CD4-positive, alpha-beta T cell (primary cell): ENCODE measurements at places on chromosomes 7 and 10.

GRCh38 chr10:132397036-132397541 lies at the start of gene PWWP2B:
Gene PWWP2B, plus strand, starts transcription at chr10:132397200. Its CDS starts 27 bp downstream, at chr10:132397227.
- peak; percentile 74 for DNase-seq

- DNase-seq: no peak
Observed at GRCh38 chr7:155545348-155545747, 1.0 kb downstream of the CNPY1 start.

GRCh38 chr7:107503687-107504086 lies 33.8 kb downstream of the GPR22 start:
- DNase-seq: no peak

DNA sequence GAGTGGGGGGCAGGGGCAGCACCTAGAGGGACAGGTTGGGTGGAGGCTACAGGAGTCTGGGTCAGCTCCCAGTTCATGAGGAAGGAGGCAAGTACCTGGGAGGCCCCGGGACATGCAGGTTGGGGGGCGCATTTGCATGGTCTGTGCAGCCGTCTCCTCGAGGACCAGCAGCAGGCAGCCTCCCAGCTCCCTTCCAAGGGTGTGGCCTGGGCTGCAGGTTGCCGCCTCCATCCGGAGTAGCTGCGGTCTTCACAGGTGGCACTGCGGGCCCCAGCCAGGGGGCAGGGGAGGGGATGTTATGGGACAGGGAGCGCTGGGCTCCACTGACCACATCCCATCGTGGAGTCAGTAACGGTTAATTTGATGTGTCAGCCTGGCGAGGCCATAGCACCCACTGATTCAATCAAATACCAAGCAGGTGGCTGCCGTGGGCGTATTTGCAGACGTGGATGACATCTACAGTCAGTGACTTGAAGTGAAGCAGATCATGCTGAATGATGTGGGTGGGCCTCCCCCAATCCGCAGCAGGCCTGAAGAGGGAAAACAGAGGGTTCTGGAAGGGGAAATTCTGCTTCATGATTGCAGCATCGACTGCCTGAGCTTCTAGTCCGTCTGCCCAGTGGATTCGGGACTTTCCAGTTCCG lies 81.6 kb downstream of the PRKAG2 start:
- peak; percentile 81 for DNase-seq

GRCh38 chr7:116872026-116872425 lies 9.6 kb downstream of the CAPZA2 start:
- DNase-seq: no peak

DNA sequence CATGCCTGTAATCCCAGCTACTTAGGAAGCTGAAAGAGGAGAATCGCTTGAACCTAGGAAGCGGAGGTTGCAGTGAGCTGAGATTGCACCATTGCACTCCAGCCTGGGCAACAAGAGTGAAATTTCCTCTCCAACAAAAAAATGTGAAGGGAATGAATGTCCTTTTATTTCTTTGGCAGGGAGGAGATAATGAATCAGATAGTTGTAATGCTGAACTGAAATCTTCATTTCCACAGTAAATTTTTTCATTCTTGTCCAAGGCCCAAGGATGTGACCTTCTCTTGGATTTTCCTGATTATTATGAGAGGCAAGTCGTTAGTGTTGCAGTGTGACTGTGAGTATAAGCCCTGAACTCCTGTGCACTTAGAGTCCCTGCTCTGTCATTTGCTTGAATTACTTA lies 13.6 kb downstream of the STAMBPL1 start:
- no peak for DNase-seq

DNA sequence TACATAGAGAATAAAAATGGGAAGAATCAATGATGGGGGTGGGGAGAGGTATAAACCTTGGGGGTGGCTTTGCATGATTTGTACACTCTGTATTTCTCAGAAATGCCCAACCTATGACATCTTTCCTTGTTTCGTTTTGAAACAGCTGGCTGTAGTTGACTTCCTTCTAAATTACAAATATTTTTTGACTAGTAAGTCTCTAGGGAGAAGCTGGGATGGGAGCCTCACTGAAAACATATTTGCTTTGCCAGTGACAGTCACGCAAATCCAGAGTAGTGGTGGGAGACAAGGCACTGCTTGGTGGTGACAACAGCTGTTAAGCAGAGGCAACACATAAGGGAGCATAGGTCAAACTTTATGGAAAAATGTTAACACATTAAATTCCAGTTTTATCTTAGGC lies 440.5 kb downstream of the SEMA3D start:
- no peak for DNase-seq

GRCh38 chr10:64505501-64505900 lies 984.3 kb downstream of the REEP3 start:
- DNase-seq: no peak

GRCh38 chr7:39606352-39606751 lies 17.0 kb upstream of the RALA start:
- DNase-seq: no peak

- DNase-seq: no peak
Observed at GRCh38 chr7:25927626-25927978, 224.4 kb upstream of the NFE2L3 start.

DNA sequence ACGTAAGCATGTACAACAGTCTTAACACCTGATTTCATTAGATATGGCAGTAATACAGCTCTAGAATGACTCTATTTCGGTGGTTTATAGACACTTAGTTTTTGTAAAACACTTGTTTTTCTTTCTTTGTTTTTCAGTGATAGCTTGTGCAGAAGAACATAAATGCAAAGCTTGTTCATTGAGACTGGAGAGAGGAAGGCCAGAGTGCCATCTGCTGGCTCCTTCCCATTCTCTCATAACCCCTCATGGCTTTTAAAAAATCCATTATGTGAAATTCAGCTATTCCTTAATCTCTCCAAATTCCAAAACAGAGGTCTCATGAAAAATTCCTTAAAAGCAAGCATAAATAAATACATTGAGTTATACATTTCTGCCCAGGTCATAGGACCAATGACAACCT lies 76.3 kb downstream of the CACNB2 start:
- no peak for DNase-seq

DNA sequence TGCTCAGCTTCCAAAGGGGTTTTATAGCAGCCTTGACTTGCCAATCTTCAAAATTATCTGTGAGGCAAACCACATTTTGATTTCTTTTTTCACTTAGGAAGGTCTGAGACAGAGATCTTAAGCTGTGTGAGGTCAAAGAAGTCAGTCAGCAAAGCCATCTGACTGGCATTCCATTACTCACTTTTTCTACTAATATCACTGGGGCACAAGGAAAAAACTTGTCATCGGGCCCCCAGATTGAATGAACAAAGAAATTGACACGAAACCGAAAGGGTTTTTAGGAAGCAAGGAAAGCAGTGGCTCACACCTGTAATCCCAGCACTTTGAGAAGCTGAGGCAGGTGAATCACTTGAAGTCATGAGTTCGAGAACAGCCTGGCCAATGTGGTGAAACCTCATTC lies 78.5 kb upstream of the FRMD4A start:
- DNase-seq: no peak

DNA sequence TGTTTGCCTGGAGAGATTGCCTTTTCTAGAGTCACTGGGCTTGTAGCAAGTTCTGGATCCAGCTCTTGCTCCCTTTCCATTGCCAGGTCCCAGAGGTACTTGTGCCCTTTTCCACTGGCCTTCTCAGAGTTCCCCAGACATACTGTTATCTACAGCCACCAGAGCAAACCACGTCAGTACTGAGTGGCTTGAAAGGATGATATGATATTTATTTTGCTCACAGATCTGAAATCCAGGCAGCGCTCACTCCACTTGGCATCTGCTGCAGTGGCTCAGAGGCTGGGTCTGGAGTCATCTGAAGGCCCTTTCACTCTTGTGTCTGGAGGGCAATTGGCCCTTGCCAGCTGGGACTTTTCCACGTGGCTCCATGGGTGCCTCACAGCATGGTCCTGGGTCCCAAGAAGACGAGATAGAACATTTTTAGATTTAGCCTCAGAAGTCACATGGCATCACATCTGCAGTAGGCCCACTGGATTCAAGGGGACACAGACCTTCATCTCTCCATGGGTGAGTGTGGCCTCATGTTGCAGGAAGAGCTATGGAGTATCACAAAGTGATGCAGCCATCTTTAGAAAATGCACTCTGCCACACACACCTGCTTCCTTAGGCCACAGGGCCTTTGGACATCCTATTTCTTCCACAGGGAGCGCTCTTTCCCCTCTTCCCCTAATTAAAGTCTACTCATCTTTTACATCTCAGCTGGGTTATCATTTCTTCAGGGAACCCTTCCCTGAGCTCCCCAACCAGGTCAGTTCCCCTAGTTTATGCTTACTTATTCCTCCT lies 22.9 kb upstream of the TCF7L2 start:
- no peak for DNase-seq

DNA sequence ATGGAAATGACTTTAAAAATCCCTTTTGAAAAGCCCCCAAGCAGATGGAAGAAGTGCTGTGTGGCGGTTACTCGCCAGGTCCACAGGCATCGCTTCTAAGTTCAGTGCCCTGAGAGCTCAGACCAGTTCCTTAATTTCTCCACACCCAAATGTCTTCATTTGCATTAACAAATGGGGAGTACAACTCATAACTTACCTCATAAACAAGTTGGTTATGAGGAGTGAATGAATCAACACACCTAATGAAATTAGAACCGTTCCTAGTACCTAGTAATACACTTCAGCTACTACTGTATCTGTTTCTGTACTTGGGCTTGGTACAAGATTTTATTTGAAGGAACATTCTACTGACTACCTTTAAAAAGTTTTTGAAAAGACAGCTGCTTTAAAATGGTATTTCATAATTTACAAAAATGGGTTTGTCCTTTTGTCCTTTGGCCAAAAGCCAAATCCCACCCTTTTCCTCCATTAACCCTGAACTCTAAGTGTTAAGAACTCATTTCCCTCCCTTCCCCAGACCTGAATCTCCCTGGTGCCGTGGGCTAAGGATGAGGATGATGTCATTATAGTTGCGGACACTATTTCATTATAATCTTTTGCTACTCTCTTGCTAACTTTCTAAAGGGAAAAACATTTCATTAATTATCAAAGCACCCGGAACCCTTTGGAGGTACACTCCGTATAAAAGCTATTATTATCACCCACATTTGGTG lies 221.5 kb upstream of the CELF2 start:
- DNase-seq: no peak

GRCh38 chr10:71367271-71367670 lies 29.4 kb upstream of the CDH23 start:
- peak; percentile 57 for DNase-seq

GRCh38 chr10:121307411-121307980 lies 290.7 kb downstream of the FGFR2 start:
- DNase-seq: no peak
